ENCODE measurements at places on chromosomes 5 and 9.

DNA sequence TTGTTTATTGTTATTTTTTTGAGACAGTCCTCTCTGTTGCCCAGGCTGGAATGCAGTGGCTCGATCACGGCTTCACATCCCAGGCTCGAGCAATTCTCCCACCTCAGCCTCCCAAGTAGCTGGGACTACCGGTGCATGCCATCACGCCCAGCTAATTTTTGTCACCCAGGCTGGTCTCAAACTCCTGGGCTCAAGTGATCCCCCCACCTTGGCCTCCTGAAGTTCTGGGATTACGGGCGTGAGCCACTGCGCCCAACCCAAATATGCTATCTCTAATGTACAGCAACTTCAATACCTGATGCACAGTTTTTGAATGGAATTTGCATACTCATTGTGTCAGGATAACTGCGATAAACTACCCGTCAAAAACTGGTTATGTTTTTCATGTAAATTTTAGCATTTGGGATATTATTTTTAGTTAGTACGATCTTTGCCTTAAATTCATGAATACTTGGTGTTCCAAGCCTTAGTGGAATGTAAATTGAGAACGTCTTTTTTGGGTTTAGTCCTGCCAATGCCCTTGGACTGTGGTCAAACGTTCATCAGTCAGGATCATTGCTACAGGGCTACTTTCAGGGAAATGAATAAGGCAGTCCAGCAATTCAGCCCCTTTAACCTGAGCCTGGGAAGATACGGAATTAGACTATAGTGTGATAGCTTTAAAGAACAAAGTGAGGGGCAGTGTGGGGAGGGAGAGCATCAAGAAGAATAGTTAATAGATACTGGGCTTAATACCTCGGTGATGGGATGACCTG lies 4.4 kb downstream of the UGCG start:
- DNase-seq = no peak

GRCh38 chr9:105405514-105406131 lies 42.2 kb upstream of the FSD1L start:
- no peak for DNase-seq

DNA sequence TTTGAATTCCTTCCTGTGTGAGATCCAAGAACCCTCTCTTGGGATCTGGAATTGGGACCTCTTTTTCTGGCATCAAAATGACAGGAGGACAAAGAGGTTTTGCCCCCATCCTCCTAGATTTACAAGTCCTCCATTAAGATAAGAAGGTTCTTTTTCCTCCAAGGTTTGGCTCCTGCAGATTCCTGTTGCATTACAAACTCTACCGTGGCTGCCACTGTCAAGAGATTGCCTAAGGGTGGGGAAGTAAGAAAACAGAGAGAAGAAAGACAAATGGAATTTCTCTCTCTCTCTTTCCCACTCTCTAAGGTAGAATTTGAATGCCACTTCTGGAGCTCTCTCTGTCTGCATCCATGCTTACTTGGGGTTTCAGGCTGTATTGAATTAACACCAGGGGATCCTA lies 12.0 kb upstream of the SVEP1 start:
- no peak for DNase-seq

GRCh38 chr5:57754616-57755015 lies 272.0 kb upstream of the ACTBL2 start:
- no peak for DNase-seq

DNA sequence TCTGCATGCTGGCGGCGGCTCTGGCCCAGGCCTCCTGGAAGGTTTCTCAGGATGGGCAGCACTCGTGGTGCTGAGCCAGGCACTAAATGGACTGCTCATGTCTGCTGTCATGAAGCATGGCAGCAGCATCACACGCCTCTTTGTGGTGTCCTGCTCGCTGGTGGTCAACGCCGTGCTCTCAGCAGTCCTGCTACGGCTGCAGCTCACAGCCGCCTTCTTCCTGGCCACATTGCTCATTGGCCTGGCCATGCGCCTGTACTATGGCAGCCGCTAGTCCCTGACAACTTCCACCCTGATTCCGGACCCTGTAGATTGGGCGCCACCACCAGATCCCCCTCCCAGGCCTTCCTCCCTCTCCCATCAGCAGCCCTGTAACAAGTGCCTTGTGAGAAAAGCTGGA lies 3.2 kb downstream of the SLC35A4 start:
- no peak for DNase-seq

DNA sequence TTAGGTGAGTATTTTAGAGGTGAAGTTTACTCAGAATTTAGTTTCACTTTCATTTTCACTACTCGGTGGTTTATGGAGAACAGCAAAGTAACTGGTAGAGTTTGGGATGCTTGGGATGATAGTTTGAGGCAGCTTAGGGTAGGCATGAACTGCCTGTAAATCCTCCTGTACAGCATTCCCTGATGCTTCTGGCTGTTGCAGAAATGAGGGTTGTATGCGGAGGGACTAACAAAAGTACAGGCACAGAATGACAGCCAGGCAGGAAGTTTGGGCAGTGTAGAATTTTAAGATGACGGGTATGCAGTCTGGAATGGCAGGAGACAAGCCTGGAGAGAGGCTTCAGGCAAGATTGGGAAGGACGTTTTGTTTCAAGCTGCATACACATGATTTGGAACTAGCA lies 48.0 kb upstream of the FAM120AOS start:
- peak; percentile 44 for DNase-seq

DNA sequence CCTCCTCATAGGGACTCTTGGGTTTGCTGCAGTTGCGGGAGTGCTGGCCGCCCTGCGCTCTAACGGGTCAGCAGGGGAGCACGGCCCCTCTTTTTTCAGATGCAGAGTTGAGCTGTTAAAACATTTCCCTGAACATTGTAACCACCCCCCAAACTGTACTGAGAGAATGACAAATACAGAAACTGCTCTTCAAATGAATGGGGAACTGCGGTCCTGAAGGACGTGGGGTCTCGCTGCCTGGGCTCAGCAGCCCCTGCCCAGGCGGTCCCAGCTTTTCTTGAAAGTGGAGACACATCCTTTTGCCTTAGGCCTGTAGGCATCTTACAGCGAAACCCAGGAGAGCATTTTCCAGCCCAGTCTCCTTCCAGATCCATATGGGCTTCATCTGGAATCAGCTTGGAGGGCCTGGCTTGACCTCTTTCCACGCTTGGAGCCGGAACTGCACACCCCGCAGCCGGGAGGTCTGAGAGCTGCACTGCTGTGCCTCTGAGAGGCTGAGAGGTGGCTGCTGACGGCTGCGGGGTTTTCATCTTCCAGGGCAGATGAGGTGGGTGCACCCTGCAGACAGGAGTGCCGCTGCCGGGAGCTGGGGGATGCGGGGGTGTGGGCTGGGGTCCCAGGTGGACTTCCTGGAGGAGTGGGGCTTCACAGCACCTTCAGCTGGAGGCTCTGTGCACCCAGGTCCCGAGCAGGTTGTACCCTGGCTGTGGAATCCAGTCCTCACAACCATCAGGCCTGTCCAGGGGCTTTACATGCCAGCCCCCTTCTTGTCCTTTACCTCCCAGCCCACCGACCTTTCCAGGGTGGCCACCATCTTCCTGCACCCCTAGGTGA lies 1.2 kb upstream of the AGPAT2 start:
- no peak for DNase-seq

- no peak for DNase-seq
Measured at GRCh38 chr5:127101533-127101932, 28.2 kb upstream of the C5orf63 start.

DNA sequence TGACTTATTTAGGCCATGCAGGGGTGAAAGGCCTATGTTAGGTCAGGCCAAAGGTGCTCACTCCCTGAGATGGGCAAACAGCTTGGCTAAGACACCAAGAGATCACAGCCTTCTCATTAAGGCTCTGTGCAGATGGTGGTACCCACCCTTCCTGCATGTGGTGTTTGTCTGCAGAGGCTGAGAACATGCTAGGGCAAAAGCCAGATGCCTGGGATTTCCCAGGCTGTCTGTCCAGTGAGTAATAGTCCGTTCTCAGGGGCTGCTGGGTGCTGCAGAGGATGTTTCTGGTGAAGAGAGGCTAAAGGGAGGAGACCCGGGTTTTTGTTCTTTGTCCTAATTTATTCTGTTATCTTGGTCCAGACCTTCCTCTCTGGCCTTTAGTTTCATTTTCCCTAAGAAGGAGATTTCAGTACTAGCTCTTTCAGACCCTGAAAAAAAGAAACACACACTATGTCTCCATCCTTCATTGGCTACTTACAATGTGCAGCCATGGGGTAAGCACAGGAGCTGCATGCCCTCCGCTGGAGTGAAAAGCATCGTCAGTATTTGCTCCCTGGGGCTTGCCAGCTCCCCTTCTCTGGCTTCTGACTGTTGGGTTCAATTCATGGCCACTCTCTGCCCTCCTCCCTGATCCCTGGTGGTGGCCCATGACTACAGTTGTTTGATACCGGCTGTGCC lies 23.4 kb upstream of the GLRA1 start:
- peak; percentile 28 for DNase-seq

- DNase-seq = no peak
Measured at GRCh38 chr5:8729437-8729836, 816.4 kb downstream of the SEMA5A start.

- no peak for DNase-seq
Measured at GRCh38 chr5:72584466-72584865, 77.3 kb upstream of the ZNF366 start.

- DNase-seq = no peak
Measured at GRCh38 chr9:38336341-38336740, 56.2 kb upstream of the ALDH1B1 start.

- no peak for DNase-seq
Measured at GRCh38 chr9:134592819-134593200, 48.8 kb upstream of the COL5A1 start.

DNA sequence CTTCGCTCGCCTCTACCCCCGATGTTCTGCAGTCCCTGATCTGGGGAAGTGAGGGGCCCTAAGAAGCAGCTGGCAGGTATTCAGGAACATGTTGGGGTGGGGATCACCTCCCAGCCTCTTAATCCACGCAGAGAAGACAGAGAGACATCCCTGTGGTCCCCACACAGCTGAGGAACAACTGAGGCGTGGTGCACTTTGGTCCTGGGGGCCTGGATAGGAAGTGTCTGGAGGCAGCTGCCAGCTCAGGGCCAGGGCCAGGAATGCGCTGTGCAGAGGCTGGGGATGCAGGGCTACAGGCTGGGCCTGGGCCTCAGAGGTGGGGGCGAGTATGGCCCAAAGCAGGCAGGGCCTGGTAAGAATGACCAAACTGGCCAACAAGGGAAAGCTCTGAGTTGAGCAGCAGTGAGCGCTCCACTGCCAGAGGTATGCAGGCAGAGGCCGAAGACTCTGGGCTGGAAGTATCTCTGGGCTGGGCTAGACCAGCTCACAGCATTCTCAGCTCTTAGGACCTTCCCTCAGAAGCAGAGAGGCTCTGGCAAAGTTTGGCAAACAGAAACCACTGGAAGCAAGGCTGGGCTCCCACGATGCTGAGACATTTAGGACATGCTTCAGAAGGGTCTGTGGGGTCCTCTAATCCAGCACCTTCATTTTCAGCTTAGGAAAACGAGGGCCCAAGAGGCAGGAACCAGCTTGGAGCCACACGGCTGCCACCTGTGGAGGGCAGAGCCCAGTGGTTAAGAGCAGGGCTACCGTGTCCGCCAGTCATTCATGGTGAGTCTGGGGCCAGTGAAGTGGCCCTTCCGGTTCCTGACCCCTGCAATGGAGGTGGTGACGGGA lies 174.4 kb downstream of the GAPVD1 start:
- DNase-seq = no peak

DNA sequence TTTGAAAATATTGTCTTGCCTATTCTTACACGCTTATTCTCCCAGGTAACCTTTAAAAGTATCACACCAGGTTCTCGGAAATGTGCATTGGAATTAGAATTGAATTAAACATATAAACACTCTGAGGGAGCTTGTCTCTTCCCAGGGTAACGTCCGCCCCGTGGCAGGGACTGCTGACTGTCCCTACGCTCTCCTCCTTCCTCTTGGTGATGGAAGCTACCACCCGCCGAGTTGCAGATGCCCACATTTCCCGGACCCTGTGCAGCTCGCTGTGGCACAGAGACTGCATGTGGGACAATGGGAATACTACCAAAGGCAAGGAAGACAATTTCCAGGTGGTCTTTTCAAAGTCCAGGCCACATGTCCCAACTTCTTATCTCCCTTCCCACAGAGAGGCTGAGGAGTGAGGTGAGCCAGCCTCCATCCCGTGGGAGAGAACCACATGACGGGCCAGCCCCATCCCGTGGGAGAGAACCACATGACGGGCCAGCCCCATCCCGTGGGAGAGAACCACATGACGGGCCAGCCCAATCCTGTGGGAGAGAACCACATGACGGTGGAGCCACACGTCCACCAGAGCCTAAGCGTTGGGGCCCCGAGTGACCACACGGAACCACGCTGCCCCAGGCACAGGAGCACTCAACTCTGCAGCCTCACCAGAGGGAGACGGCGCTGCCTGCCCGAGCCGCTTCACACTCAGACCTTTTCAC lies 249.4 kb upstream of the IRX1 start:
- no peak for DNase-seq

GRCh38 chr5:90983148-90983547 lies 400.0 kb downstream of the ARRDC3 start:
- DNase-seq = peak; percentile 76

- DNase-seq = no peak
Measured at GRCh38 chr9:96491079-96491879, 41.3 kb downstream of the HABP4 start.

- DNase-seq = no peak
Measured at GRCh38 chr5:40733879-40734563, 21.7 kb downstream of the TTC33 start.

- DNase-seq = no peak
Measured at GRCh38 chr5:1987471-1987870, 104.7 kb upstream of the IRX4 start.

GRCh38 chr9:113580041-113580953 lies 116.8 kb downstream of the RGS3 start:
- peak; percentile 86 for DNase-seq

DNA sequence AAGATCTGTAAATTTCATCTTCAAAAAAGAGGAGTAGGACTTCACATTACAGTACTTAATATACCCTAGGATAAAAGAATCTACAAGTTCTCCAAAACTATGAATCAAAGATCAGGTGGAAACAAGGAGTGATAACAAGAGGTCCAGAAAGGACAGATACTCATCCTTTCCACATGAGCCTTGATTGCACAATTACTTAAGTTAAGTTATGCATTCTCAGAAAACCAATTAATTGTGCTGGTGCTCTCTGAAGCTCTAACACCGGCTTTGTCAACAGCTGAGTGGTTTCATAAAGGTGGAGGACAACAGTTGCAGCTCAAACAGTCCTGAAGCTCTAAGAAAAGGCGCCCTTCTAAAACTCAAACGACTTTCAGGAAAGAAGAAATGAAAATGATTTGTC lies 251.9 kb downstream of the BNC2 start:
- DNase-seq = no peak

GRCh38 chr5:80216096-80216495 lies 39.8 kb downstream of the SERINC5 start:
- DNase-seq = no peak

DNA sequence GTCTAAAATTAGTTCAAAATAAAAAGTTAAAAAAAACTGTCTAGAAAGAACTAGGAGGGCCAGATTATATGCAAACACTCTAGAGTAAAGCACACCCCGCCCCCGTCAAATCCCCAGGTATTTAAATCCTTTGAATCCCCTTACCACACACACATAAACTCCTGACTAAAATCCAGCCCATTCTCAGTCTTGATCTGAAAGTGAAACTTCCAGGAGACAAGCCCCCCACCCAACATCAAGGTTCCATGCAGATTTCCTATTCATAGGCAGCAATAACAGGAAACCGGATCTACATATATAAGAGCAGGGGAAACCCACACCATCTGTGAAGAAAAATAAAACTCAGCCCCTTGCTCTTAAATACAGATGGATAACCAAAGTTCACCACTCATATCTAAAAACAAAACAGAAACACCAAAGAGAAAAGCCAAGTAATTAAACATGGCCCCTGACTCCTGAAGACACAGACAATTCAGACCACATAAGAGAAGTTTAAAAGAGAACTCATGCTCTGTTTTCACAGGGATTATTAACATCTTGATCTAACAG lies 42.3 kb downstream of the MARCHF3 start:
- DNase-seq = no peak

- DNase-seq = peak; percentile 62
Measured at GRCh38 chr9:84170521-84171141, 169.9 kb downstream of the SLC28A3 start.

Measured in RWPE1 (cell line).